ENCODE measurements at places on chromosomes 4 and X. TPM values are rescaled to one million over a fixed set of nuclear protein-coding genes. Genes with fewer than 3 reads are reported as not detected.

- DNase-seq, result no peak
These were observed 98.0 kb downstream of the RELL1 start for GRCh38 chr4:37588150-37588549.

The TRMT2B gene
- total RNA-seq, result 20.9 TPM

The LRRC66 gene
- 0.12 TPM for total RNA-seq

The ADGRA3 gene
- total RNA-seq, result 18.5 TPM

GRCh38 chrX:8832582-8833378 lies 31.6 kb upstream of the FAM9A start:
- DNase-seq, result no peak

GRCh38 chr4:94540476-94540875 lies 88.7 kb downstream of the PDLIM5 start:
- no peak for DNase-seq

GRCh38 chrX:23844502-23845138 lies 61.6 kb downstream of the SAT1 start:
- no peak for DNase-seq

- no peak for DNase-seq
These were observed 56.0 kb downstream of the ACOX3 start for GRCh38 chr4:8384397-8385060.

The TLR10 gene
- 0.78 TPM for total RNA-seq

DNA sequence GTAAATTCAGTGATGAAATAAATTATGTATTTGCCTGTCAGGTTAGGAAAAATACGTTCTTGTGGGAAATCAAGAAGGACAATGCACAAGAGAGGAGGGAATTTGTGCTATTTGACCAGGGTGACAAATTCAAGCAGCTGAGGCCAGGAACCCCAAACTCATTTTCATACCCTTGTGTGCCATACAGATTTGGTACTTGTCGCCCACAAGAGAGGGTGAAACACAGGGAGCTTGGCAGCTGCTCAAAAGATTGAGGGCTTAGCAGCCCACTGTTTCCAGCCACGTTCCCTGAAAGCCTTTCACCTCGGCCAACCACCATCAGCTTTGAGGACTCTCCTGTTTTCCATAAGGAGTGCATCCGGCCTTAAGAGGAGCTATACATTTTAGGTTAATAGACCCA lies 111.2 kb downstream of the COL25A1 start:
- no peak for DNase-seq

The SORCS2 gene
- total RNA-seq, result 7.2 TPM

The CTAG2 gene
- not detected for total RNA-seq

The IL3RA gene
- total RNA-seq, result 43.0 TPM

- no peak for DNase-seq
These were observed 55.8 kb upstream of the MAGEB10 start for GRCh38 chrX:27751976-27752375.

The SHROOM3 gene
- 73.3 TPM for total RNA-seq

DNA sequence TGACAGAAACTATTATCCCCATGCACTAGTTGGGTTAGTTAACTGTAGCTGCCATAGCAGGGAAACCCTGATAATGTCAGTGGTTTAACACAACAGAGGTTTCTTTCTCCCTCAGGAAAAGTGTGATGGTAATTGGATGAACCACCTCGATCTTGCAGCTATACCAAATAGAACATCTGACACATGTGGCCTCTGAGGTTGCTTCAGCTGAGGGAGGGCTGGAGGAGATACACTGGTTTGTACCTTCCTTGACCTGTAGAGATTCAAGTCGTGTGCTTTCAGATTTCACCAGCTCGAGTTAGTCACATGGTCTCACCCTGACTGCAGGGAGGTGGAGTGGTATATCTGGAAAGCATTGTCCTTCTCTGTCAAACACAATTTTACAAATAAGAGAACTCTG lies 147.2 kb upstream of the SFRP2 start:
- no peak for DNase-seq

GRCh38 chrX:24443918-24444317 lies 21.2 kb upstream of the PDK3 start:
- DNase-seq, result no peak

DNA sequence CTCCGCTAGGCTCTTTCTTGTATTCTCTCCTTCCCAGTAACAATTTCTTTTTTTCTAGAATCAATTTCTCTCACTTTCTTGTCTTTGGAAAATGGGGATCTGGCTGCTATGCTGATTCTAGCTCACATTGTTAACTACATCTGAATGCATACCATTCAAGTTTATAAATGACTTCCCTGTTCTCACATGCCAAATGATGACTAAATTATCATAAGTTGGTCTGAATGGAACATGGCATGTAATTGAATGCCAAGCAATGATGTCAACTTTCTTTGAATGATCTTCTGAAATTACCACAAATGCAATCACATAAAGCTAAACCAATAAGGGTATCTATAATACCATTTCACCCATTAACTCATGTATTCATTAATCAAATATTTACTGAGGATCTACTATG lies 2.7 kb upstream of the ITM2A start:
- no peak for DNase-seq

DNA sequence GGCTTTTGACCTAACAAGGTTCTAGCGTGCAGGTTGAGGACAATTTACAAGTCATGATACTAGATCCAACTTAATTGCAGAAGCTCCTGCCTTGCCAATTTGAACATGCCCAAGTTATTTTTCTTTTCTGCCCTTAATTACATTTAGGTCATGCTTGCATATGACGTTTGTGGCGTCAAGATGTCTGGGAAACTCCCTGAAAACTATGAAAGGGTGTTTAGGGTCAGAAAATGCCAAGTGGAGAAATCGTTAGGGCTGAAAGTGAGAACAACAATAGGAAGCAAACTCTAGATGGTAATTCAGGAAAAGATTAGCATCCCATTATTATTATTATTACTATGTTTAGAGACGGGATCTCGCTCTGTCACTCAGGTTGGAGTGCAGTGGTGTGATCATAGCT lies 38.2 kb upstream of the PLAC8 start:
- no peak for DNase-seq

The SMC1A gene
- 51.8 TPM for total RNA-seq

- no peak for DNase-seq
These were observed 47.9 kb downstream of the JADE3 start for GRCh38 chrX:46959985-46960700.

GRCh38 chr4:62912531-62912930 lies 1496.7 kb downstream of the TECRL start:
- no peak for DNase-seq

DNA sequence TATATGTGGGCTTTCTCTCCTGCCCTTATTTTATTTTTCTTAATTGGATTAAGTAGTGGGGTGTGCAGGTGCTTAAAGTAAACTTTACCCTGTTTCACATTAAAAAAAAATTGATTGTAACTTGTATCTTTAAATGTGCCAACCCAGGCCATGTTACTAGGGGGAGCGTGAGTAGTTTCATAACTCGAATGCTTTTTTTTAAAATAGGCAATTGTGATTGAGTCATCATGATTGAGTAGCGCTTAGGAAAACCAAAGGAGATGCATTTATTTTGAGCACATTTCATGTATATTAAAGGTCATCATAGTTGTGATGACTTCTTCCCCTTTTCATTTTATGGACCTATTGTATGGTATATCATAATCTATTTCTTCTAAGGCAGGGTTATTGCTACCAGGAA lies 32.2 kb downstream of the GPAT3 start:
- DNase-seq, result no peak
